Smooth muscle cell of the brain vasculature (primary cell): ENCODE measurements at places on chromosomes 13 and 19.

DNA sequence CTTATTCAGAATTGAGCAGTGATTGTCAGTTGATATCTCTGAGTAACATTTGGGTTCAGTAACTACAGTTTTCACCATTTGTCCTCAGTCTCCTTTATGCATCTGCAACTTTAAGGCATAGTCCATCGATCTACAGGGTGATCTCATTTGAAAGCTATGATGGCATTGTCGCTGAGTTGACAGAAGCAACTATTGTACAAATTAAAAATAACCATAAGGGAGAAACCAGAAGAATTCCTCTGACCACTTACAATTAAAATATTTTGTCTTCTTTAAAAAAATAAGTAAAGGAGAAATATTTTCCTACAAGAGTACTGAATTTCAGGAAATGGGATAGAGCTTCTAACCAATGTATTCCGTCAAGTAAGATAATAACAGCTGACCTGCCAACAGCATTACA, 30.6 kb downstream of the RAP2A start:
- no peak for DNase-seq

DNA sequence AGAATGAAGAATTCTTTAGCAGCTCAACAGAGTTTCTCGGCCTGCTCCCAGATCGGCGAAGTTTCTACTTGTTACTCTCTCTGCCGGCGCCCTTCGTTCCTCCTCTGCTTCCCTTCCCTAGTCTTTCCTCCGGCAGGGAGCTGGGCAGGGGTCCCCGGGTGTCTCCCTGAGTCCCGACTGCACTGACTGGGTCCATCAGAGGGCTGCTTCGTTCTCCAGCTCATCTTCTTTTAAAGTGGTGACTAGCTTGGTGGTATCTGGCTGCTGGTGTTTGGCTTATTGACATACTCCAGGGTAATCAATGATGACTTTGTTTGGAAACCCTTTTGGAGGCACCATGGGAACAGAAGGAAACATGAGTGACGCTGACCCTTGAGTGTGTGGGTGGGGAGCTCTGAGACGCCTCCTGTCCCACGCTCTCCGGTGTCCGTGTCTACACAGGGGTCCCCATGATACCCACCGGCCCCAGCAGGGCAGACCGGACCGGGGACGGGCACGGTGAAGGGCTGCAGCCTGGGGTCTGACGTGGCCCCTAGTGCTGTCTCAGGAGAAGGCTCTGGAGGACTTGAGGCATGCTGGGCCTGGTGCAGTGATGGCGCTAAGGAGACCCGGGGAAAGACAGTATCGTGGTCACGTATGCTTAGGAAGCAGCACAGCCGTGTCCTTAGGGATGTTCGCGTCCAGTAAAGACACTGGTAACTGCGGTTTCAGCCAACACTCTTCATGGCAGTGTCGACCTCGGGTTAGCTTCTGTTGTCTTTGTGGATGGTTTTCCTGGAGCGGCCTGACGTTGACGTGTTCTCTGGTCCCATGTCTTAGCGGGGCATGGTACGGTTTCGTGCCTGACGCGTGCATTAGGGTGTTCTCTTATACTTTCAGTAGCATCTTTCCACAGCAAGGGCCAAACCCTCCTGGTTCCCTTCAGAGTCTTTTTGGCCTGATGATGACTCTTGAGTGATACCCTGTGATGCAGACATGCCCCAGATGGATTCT, 23.8 kb downstream of the NAXD start:
- no peak for DNase-seq

DNA sequence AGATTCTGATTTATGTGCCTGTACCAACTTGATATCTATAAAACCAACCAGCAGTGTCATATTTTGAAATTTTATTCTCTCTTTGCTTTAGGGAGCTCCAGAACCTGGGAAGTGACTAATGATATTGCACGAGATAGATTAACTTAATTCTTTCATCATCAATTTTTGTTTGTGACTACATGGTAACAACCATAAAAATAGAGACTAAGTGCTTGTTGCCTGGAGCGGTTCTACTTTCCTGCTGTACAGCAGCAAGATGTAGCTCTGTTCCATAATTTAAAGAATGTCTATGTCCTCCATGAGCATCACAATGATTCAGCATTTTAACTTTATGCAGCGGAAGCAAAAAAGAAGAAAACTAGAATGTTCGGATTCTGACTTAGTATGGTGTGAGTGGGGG, 275.6 kb downstream of the KLF5 start:
- DNase-seq = no peak

- no peak for DNase-seq
Observed at GRCh38 chr19:13060233-13060963, 42.3 kb downstream of the LYL1 start.

DNA sequence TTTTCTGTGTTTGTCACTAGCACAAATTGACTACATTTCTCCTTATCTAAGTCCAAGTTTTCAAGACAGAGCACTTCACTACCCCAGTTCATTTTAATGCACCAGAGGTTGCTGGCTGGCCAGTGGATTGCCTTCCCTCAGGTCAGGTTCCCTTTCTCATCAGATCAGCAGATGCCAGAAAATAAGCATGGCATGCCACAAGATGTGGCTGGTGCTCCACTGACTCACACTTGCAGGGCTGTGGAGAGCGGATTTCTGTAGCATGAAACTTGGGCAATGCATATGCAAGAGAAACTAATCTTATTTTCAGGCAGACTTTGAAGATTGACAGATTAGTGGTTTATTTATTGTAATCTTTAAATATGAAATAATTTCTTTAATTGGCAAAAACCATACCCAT, 79.5 kb downstream of the RUBCNL start:
- DNase-seq = no peak

DNA sequence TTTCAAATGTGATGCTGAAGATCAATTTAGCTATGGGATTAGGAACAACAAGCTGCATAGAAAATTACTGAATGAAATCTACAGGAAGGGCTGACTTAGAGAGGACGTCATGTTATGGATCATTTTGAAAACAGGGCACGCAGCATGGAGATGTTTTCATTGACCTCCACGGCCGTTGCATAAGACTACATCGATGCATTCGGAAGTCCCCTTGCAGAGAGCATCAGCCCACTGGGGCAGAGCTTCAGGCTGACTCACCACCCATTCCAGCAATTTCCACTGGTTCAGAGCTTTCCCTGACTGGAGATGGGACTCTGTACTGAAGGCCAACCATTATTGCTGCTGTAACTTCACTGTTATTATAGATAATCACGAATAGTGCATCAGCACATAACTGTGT, 305.3 kb downstream of the IRS2 start:
- DNase-seq = peak; percentile 70

DNA sequence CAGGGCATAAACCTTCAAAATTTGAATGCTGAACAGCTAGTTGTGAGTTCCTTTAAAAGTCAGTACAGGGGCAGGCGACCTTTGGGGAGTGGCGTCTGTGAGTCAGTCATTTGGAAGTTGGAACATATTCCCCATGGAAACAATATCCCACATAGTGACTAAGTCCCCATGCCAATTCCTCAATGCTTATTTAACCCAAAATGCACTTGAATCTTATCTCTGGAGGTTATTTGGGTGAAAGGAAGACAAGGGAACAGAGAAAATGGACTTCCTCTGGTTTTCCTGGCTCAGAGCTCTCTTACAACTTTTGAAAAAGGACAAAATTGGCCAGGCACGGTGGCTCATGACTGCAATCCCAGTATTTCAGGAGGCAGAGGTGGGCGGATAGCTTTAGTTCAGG, 479.2 kb upstream of the NBEA start:
- no peak for DNase-seq

DNA sequence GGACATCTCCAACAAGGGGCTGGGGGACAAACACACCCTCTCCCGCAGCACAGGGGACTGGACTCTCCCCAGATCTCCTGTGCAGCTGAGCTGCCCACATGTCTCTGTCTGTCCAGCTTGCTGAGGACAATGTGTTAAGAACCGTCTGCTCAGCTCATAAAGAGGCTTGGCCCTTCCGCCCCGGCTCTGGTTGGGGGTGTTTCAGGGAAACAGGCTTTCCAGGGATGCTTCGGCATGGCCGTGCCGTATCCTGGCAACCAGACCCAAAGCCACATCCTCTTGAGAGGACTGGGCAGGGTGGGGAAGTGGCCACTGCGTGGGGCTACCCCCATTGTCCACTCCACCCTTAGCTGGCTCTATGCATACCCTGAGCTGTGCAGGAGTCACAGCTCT, 41.1 kb upstream of the CHST8 start:
- DNase-seq = no peak

- peak; percentile 53 for DNase-seq
Observed at GRCh38 chr19:13091400-13092157, 11.1 kb downstream of the LYL1 start.

DNA sequence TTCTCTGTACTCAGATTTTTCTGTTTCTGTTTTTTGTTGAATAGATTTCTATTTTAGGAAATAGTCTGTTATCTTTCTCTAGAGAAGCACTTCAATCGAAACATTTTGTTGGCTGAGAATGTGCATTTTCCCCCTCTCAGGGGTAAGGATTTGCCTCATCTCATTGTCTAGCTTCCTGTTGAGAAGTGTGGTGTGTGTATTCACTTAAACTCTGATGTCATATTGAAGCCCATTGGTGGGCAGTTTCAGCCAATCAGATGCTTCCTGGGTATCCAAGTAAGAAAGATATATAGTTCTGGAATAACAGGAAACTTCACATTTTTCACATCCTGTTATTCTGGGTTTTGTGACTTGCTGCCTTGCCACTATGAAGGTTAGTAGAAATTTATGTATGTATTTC, 87.6 kb downstream of the ARHGEF7 start:
- DNase-seq = peak; percentile 91

DNA sequence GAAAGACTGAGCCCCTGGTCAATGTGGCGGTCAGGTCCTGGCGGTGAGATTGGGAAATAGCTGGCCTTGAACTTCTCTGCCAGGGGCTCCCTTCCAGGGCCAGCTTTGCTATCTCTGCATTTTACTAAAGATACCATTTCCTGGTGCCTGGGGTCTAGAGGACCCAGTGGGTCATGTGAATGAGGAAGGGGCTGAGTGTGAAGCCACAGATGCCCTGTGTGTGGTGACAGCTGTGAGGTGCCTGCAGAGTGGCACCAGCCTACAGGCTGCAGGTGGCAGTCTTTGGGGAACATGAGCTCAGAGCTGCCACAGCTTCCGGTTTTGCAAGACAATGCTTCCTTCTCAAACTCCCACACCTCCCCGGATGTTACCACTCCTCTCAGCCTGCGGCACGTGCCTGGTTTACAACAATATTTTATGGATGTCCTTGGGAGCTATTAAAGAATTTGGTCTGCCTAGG, 5.2 kb upstream of the MLNR start:
- DNase-seq = no peak

DNA sequence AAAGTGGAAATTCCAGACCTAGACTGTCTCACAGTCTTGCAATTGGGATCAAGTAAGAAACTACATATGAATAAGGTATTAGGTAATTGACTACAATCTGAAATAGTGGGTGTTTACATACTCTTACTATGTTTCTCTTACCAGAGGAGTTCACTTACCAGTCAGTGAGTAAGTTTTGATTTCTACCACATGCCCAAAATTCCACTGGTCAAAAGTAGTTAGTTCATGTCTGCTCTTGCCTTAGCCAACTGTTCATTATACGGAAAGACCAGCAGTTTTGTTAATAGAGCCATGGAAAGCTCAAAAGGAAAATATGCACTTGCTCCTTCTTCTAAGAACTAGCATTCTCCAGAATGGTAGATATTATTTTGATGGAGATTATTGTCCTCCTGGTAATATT, 490.8 kb downstream of the RFC3 start:
- no peak for DNase-seq

- DNase-seq = no peak
Observed at GRCh38 chr19:18060472-18060871, 26.3 kb downstream of the IL12RB1 start.

DNA sequence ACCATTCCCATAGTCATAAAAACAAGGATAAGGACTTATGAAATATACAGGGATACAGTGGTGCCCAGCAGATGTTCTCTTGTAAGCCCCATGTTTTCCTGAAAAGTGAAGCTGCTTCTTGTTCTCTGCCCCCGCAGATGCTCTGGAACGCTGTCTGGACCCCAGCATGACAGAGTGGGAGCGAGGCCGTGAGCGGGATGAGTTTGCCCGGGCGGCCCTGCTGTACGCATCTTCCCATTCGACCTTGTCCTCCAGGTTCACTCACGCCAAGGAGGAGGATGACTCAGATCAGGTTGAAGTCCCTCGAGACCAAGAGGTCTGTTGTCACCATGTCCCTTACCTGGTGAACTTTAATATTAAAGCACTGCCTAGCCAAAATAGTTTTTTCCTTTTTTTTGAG, 20.3 kb upstream of the WDR88 start:
- no peak for DNase-seq

GRCh38 chr19:18086590-18087138, at the start of gene IL12RB1:
IL12RB1 (minus strand) TSS chr19:18086934; CDS start chr19:18086823, 111 bp downstream.
- no peak for DNase-seq

DNA sequence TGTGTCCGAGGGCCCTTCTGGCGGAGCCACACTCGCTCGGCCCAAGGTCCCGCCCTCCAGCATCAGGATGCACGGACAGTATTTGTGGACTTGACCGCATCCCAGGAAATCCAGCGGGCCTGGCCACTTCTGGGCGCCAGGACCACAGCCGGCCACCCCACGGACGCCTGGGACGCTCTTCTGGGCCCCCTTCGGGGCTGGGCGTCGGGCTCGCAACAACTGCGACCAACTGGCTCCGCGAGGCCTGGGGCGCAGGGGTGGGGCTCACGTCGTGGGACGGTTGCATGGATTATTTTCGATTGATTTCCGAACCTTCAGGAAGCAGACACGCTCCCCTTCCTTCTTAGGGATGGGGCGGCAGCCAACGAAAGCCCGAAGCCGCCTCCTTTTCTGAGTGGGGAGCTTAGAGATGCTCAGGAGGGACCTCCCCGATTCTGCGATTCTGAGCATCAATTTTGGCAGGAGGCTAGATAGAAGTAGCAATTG, 521 bp upstream of the NUP58 start:
- DNase-seq = no peak

GRCh38 chr19:53982611-53983010, 8.8 kb upstream of the CACNG6 start:
- no peak for DNase-seq

DNA sequence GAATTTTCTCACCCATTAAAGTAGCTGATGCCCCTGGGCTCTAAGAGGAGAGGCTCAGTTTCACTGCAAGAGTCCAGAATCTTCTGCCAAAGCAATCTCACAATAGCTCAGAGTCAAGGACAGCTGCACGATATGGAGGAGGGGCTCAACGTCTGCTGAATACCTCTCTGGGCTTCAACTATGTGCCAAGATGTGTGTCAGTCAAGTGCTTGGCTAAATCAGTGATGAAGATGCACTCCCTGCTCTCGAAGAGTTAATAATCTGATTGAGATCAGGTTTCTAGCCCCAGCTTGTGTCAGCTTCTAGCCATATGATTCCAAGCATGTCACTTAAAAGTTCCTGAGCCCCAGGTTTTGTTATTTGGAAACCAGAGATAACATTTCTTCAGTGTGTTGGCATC, 46.8 kb downstream of the KLF12 start:
- no peak for DNase-seq

GRCh38 chr19:7729831-7730285, 2.1 kb downstream of the CLEC4G start:
- no peak for DNase-seq

DNA sequence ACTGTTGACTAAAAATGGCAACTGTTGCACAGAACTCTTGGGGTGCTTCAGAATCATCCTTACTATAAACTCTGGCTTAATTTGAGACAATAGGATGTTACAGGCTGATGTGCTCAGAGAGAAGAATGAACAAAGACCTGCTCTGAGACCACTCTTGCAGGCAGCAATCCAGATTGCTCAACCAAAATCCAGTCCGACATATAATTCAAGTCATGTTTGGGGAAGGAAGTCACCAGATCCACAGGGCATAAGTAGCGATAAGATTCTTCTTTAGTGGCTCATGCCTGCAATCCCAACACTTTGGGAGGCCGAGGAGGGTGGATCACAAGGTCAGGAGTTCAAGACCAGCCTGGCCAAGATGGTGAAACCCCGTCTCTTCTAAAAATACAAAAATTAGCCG, 20.6 kb downstream of the MTMR6 start:
- DNase-seq = no peak
